ENCODE measurements at places on chromosomes 12 and 14. TPM values are rescaled to one million over a fixed set of nuclear protein-coding genes. Genes with fewer than 3 reads are reported as not detected.
A peak's percentile ranks its signal among the peaks of the same experiment; 100 is the strongest.

GRCh38 chr14:104894331-104895206 lies 29.5 kb downstream of the CEP170B start:
- no peak for DNase-seq

GRCh38 chr12:62291864-62292760 lies 31.9 kb downstream of the USP15 start:
- DNase-seq, result no peak

- no peak for DNase-seq
Observed at GRCh38 chr14:81557146-81557545, 23.5 kb upstream of the SEL1L start.

DNA sequence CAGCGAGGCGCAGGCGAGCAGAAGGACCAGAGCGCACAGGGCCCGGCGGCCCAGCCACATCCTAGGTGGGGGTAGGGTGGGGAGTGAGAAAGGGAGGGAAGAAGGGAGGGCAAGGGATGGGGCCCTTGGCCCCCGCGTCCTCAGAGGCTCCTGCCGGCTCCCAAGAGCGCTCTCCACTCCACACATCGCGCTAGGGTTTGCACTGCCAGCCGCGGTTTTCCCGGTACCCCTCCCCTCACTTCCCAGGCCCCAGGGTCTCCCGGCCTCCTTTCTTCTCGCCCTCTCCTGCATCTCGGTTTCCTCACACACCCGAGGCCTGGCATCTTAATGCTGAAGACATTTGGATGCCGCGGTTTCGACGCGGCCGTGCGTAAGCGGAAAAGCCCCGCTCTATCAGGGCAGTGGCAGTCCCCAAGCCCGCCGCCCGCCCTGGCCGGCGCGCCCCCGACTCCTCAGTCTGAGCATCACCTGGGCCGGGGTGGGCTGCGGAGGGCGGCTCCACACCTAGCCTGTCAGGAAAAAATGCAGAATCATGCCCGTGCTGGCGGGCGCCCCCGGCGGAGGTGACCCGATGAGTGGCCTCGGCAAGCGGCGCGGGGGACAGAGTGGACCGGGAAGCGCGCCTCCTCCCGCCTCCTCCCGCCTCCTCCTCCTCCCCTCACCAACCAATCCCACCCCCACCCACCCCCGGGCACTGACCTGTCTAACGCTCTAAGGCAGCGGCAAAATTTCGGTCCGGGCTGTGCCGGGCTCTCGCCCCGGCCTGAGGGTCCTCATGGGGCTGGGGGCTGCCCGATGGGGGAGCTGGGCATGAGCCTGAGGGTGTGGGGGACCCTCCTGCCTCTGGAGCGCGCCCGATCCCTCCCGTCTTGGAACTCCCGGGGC lies 686 bp downstream of the B4GALNT1 start:
- no peak for DNase-seq

DNA sequence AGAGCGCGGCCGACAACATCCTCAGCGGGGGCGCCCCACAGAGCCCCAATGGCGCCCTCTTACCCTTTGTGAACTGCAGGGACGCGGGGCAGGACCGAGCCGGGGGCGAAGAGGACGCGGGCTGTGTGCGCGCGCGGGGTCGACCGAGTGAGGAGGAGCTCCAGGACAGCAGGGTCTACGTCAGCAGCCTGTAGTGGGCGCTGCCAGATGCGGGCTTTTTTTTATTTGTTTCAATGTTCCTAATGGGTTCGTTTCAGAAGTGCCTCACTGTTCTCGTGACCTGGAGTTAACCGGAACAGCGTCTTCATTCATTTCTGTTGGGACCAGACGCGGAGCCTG lies 103.8 kb upstream of the FKBP4 start:
- no peak for DNase-seq

Gene GARIN6
- polyA plus RNA-seq, result not detected

DNA sequence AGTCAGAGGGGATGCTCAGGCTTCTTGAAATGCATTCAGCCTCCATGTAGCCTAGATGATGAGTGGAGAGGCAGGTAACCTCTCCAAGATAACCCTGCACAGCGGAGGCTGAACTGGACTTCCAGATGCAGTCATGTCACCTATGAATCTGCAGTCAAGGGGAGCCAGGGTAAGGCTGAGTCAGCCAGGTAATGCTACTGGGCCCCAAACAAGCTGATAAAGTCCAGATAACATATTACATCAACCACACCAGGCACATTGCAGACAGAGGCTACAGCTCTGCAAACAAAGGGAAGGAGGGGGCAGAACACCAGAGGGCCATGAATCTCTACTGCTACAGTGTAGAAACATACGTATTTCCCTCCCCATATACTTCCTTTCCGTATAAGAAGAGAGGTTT lies 14.0 kb downstream of the RNASE9 start:
- no peak for DNase-seq

GRCh38 chr12:25957793-25958427 lies 572 bp upstream of the RASSF8 start:
- DNase-seq, result no peak

DNA sequence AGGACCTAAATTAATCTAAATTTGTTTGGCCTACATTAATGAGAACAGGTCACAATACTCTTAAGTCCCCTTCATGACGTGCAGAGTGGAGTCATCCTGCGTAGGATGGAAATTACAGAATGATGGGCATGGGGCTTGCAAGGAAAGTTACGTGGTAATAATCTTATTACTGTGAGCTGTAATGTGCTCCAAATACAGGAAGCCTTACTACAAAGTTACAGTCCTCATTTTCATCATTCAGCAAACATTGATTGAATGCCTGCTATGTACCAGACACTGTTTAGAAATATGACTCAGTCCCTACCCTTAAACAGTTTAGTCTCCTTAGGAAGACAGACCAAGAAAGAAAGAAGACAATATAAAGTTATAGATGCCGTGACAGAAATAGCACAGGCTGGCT lies 9.4 kb downstream of the HIGD1C start:
- DNase-seq, result no peak

- no peak for DNase-seq
Observed at GRCh38 chr14:99552572-99553216, 51.3 kb downstream of the CCDC85C start.

- DNase-seq, result peak; percentile 29
Observed at GRCh38 chr14:65156568-65157366, 54.5 kb upstream of the MAX start.

GRCh38 chr14:66396164-66396563 lies 90.0 kb upstream of the CCDC196 start:
- DNase-seq, result no peak

DNA sequence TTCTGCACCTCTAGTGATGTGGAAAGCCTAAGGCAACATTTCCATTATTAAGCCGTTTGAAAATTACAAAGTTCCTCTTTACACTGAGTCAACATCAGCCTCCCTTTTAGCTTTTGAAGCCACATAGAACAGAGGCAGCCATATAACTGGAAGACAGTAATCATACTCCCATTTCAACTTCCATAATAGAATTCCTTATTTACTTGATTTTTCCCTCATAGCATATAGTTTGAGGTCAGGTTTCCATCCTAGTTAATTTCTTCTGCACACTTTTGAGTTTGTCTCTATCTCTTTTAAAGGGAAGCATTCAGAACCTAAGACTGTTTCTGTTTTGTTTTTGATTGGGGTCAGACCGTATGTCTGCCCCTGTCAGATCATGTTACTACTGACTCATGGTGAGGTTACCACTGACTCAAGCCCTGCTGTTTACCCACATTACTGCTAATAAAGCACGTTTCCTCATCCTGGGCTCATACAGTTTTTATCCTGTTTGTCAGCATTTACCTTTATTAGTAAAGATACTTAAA lies 161.0 kb downstream of the SLC38A4 start:
- no peak for DNase-seq

DNA sequence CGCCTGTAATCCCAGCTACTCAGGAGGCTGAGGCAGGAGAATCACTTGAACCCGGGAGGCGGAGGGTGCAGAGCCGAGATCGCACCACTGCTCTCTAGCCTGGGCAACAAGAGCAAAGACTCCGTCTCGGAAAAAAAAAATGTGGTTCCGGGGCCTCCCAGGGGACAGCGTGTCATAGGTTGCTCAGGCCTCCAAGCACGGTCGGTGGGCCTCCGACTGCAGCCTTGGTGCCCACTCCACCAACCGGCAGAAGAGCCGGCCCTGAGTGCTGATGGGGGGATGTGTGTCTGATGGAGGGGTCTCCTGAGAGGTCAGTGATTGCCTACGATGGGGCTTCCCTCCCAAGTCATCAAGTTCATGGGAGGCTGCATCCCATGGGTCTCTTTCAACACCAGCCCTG lies 15.9 kb downstream of the ZFYVE21 start:
- DNase-seq, result no peak

GRCh38 chr14:25120261-25120660 lies 70.3 kb upstream of the STXBP6 start:
- DNase-seq, result no peak

DNA sequence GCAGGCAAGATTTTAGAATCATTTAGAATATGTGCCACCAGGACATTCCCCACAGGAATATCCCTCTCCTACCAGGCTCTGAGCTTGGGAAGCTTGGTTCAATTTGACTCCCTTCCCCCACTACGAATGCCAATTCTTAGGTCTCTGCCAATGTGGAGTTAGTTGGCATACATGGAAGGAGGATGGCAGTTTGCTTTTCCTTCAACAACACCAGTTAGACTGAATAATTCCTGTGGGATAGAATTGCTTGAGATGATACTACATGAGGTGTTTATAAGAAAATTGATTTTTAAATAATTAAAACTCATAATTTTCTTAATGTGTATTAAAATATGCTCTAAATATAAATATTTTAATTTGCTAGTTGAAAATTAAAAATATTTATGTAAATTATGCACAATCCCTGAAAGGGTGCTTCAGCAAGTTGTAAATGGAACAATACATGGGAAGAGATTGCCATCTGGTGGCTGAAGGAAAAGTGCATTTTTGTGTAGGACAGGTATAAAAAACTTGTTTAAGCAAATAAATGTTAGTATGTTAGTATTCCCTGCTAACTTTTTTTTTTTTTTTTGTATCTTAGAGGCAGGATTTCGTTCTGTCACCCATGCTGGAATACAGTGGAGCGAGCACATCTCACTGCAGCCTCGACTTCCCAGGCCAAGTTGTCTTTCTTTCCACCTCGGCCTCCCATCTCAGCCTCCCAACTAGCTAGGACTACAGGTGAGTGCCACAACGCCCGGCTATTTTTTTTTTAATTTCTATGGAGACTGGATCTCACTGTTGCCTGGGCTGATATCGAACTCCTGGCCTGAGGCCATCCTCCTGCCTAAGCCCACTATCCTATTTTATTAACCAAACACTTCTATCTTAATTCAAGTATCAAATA lies 25.8 kb upstream of the STRAP start:
- DNase-seq, result peak; percentile 67

DNA sequence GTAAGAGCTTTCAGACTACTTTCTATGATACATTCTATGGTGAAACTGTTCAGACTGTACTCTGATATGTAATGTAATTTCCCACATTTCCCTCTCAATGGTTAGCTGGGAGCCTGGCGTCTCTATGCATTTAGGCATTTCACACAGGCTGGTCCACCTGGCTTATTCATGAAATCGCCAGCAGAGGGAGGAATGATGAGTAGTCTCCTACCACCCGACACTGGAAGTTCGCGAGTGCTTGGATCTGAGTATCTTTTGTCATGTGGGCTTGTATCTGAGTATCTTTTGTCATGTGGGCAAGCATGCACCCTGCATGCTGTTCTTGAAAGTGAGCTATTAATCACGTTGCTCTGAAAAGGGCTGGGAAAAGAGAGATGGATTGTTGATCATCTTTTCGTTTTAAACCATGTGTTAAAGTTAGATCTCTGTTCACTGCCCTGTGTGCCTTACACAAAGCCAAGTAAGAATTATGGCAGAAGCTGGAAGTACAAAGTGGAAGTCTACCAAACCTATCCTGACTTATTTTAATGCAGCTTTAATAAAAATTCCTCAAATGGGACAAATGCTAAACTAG lies 235.0 kb downstream of the ATP23 start:
- no peak for DNase-seq

DNA sequence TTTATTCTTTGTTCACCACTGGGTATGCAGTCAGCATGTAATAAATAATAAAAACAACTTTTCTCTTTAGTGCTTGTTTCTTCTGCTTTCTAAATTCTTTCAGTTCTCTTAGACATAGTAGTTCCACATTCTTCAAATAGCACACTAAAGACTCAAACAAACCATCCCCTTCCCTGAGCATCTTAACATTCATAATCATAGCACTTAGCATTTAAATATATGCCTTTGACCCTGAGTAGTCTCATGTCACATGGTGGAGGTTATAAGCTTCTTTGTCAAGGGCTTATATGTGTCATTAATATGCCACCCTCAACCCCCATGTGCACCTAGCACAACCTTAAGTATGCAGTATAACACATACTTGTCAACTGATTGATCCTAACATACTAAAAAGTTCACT lies 212.7 kb downstream of the PHLDA1 start:
- no peak for DNase-seq

Gene SERPINA3
- polyA plus RNA-seq, result not detected

DNA sequence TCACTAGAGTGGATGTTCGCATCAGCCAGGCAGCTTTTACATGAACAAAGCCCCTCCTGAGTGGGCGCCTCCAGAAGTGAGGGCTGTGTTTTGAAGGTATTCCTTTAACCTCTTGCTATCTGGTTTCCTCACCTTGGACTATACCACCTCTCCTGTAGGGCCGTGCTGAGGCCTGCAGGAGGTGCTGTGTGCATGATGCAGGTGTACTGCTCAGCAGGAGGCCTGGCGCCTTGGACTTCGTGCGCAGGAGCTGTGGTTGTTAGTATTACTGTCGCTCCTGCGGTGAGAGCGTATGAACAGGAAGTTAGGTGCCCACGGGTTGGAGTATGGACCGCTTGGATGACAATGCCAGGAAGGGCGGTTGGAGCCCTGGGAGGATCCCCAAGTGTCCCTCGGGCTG lies 130.7 kb downstream of the TSPAN9 start:
- no peak for DNase-seq

DNA sequence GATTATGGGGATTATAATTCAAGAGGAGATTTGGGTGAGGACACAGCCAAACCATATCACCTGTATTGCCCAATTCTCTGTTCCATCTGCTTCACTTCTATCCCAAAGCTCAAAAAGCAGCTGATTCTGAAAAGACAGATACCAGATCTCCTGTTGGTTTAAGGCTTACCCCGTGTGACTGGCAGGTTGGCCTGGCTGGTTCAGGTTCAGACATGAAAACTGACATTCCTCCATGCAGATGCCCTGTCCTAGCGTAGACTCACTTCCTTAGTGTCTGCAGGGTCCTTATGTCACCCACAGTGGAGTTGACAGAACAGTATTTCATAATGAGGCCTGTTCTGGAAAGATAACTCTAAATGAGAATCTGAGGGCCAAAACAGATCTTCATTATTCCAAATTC lies 61.1 kb upstream of the FLRT2 start:
- no peak for DNase-seq
